ENCODE measurements at places on chromosomes 7 and 10.

- DNase-seq, result no peak
These were observed 21.7 kb upstream of the SMO start for GRCh38 chr7:129166745-129167144.

GRCh38 chr10:123478116-123478515 is 188.0 kb upstream of the GPR26 start:
- no peak for DNase-seq

GRCh38 chr7:25122373-25122772 is 2.7 kb downstream of the CYCS start:
- DNase-seq, result no peak

- no peak for DNase-seq
These were observed 49.6 kb downstream of the PLPP4 start for GRCh38 chr10:120506674-120507073.

DNA sequence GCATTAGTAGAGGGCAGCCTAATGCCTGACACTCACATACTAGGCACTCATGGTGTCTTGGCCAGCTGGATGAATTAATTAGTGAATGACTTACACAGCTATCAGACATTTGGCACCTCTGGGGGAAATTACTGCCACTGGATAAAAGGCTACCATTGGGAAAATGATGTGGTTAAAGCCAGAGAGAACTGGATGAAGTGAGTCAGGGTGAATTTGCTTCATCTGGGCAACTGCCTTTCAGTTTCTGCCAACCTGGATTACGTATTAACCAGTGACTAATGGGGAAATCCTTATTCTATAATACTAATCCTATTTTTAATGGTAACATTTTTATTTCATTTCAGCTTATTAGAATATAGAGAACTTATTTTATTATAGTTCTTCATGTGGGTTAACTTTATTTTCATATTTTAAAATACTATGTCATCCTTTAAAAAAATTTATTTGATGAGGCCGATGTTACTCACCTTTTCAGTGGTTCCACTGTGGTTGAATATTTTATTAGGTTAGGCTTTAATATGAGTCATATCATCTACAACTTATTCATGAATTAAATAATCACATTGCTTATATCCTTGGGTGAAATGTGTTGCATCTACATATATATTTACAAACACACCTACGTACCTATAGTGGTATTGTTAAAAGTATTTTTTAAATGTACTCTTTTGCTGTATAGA is 85.6 kb upstream of the CAPZA2 start:
- no peak for DNase-seq

- DNase-seq, result no peak
These were observed 27.6 kb downstream of the GCC1 start for GRCh38 chr7:127557803-127558202.

GRCh38 chr7:39045231-39045630 is 67.5 kb downstream of the POU6F2 start:
- DNase-seq, result no peak

GRCh38 chr7:140571538-140572122 is 69.0 kb downstream of the DENND2A start:
- DNase-seq, result no peak

DNA sequence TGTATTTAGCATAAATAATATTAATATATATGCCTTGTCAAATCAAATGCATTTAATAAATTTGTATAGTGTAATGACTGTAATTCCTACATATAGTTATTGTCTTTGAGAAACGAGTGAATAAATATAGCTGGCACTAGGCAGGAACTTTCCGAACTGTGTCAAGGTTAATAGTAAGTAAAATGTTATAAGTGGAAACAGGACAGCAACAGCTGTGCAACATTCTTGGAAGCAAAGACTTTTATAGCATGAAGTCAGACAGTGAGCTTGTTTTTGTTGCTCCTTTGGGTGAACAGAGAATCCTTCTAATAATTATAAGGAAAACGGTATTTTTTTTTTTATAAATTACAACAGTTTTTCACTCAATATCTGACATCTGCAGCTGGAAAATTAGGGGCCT is 14.0 kb upstream of the EXOC6 start:
- no peak for DNase-seq
